ENCODE measurements at places on chromosomes 1 and 21.

- no peak for DNase-seq
These were observed 327.0 kb upstream of the NR5A2 start for GRCh38 chr1:199700551-199700950.

GRCh38 chr1:80401757-80402156, 1395.2 kb upstream of the ADGRL4 start:
- DNase-seq = no peak

- no peak for DNase-seq
These were observed 25.6 kb upstream of the TTLL10 start for GRCh38 chr1:1148061-1148460.

- DNase-seq = no peak
These were observed 41.5 kb downstream of the SLC35F3 start for GRCh38 chr1:233945979-233946378.
